H9 (cell line): ENCODE measurements at places on chromosomes 5 and 9.

GRCh38 chr9:35518981-35519679 is 29.2 kb downstream of the RUSC2 start:
- H3K36me3 ChIP-seq: no peaks in the 10 kb centered on the region
- no peak overlapping the region for H3K27ac ChIP-seq
- no peaks in the 10 kb centered on the region for H3K27me3 ChIP-seq
- no peak for DNase-seq

DNA sequence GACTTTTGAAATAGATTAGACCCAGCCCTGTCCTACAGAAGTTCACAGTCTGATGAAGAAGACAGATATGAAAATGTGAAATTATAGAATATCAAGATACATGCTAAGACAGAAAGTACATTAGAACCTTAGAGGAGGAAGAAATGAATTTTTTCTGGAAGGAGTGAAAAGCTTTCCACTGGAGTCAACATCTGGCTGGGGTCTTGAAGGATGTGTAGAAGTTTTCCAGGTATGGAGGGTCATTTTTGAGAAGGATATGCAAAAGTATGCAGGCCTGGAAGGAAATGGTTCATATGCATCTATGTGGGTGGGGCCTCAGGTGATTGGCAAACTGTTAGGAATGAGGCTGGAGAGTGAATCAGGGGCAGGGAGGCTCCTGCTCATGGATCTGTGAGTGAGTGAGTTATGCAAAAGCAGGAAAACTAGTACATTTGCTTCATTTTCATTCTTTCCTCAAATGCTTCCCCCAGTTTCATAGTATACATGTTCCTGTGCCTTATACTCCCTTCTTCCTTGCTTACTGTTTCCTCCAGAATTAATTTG is 142.3 kb downstream of the GRIA1 start:
- peaks cover 14% of the 10 kb centered on the region; the same call in 1 of the 2 replicates for H3K4me1 ChIP-seq
- no peaks in the 10 kb centered on the region for H3K27me3 ChIP-seq
- H3K27ac ChIP-seq: no peak overlapping the region
- H3K36me3 ChIP-seq: no peaks in the 10 kb centered on the region
- no peak for DNase-seq

DNA sequence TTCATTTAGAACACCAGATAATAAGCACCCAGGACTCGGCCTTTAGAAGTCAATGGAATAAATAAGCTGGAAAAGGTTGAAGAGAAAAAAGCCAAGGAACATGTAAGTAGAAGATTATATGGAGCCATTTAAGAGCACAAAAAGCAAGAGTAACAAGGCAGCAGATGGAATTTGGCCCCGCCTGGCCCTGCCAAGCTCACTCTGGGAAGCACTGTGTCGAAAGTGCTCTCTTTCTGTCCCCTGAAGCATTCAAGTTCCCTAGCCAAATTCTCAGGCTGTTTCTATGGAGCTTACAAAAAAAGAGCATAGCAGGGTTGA is 73.0 kb upstream of the GPR151 start:
- H3K4me1 ChIP-seq: no peaks in the 10 kb centered on the region; the same call in 1 of the 2 replicates
- no peak for DNase-seq
- H3K27me3 ChIP-seq: no peaks in the 10 kb centered on the region
- H3K4me3 ChIP-seq: no peak overlapping the region

GRCh38 chr9:129007035-129007765 is 20.9 kb downstream of the SH3GLB2 start:
- H3K27me3 ChIP-seq: no peaks in the 10 kb centered on the region
- no peak overlapping the region for H3K4me3 ChIP-seq
- H3K4me1 ChIP-seq: no peaks in the 10 kb centered on the region
- peaks cover 31% of the 10 kb centered on the region for H3K36me3 ChIP-seq

DNA sequence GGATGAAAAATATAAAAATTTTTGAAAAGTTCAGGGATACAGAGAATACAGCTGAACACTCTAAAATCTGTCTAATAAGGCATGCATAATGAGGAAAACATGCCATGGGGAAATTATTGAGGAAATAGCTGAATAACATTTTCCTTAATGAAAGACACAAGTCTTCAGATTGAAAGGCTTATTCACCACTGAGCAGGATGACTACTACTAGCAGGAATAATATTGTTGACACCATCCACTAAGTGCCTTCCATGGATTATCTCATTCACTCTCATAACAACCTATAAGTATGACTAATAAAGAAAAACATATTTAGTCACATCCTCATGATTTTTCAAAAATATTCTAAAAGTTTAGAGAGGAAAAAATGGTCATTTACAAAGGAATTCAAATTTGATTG is 96.7 kb upstream of the FER start:
- no peaks in the 10 kb centered on the region for H3K27me3 ChIP-seq
- H3K27ac ChIP-seq: no peak overlapping the region
- no peak for DNase-seq
- H3K36me3 ChIP-seq: peaks cover 17% of the 10 kb centered on the region
- H3K4me1 ChIP-seq: no peaks in the 10 kb centered on the region
- H3K4me3 ChIP-seq: no peak overlapping the region

DNA sequence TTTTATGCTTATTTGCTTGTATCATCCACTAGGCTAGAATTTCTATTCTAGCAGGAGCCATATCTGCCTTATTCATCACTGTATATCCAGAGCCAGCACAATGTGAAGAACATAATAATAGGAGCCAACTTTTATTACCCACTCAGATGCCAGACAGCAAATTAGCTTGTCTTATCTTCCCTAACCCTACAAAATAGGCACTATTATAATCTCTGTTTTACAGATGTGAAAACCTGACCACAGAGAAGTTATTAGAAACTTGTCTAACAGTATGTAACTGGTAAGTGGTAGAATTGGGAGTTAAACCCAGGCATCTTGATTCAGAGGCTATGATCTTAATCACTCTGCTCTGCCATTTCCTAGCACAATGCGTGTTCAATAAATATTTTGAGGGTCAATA is 579.5 kb downstream of the CAAP1 start:
- DNase-seq: no peak
- no peak overlapping the region for H3K4me3 ChIP-seq
- no peak overlapping the region for H3K27ac ChIP-seq
- H3K4me1 ChIP-seq: no peaks in the 10 kb centered on the region
- H3K27me3 ChIP-seq: no peaks in the 10 kb centered on the region

DNA sequence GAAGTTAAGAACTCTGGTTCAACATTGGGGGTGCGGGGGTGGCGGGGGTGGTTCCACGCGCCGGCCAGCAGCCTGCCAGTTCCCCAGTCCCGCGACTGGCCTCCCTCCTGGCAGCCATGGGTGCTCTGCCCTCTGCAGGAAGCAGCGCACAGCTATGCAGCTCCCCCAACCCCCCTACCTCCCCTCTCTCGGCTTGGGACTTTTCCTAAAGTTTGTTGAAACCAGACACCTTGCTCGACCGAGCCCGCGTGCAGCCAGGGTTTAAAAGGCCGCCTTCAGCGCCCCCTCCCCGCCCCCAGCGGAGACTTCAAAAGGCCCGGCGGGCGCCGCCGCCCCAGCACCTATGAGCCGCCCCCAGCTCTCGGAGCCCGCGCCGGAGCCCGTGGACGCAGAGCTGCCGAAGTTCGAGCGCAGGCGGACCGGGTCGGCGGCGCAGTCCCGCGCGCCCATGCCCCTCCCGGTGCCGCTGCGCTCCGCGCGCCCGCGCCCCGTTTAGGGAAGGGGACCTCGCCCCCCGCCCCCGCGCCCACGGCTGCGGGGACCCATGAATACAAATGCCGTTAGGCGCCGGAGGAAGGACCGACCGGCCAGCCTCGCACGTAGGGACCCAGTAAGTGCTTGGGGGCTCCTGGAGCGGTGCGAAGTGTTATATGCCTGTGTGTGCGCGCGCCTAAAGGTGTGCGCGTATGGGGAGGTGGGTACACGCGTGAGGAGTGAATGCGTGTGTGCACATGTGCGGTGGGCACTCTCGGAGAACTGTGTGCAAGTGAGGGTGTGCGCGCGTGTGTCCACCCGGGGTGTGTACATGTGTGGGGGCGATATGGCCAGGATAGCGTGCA is 1.4 kb upstream of the COL27A1 start:
- peak overlapping the region; percentile 74 for H3K4me3 ChIP-seq
- peak; percentile 87 for DNase-seq
- no peak overlapping the region for H3K27ac ChIP-seq
- no peaks in the 10 kb centered on the region for H3K36me3 ChIP-seq

DNA sequence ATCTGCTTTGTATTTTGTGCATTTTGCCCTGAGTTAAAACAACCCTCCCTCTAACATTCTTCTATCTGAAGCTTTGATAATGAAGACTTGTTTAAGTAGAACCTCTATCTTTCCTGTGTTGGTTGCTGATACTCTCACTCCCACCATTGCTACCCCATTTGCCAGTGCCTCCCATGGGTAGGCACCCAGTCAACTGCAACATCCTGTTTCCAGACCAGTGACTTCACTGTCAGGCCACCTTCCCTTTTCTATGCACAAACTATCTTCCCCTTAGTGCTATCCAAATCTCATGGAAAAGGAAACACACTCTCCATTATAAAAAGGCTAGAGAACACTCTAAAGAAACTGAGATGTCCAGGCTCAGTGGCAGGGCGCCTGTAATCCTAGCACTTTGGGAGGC is 5.6 kb upstream of the IARS1 start:
- DNase-seq: no peak
- no peaks in the 10 kb centered on the region for H3K4me1 ChIP-seq
- H3K27ac ChIP-seq: no peak overlapping the region
- H3K27me3 ChIP-seq: no peaks in the 10 kb centered on the region

DNA sequence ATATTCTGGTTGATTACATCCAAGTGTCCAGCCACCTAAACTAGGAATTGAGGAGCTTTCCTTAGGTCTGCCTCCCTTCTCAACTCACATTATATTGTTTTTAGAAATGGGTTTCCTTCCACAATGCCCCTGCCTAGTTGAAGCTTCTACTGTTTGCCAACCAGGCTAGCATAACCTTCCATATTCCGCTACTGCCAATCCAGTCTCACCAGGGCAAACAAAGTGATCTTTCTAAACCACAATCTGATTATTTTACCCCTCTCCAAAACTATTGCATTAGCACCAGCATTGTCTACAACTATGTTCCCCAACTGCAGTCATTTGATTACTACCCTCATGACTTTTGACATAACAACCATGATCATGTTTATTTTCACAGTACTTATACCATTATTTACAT is 115.8 kb upstream of the RASEF start:
- DNase-seq: no peak
- H3K4me1 ChIP-seq: no peaks in the 10 kb centered on the region
- H3K27me3 ChIP-seq: no peaks in the 10 kb centered on the region
- no peak overlapping the region for H3K4me3 ChIP-seq
- peaks cover 2% of the 10 kb centered on the region; the same call in 1 of the 3 replicates for H3K36me3 ChIP-seq

- no peak for DNase-seq
- no peaks in the 10 kb centered on the region for H3K36me3 ChIP-seq
- H3K4me1 ChIP-seq: peaks cover 8% of the 10 kb centered on the region; the same call in 1 of the 2 replicates
- H3K27ac ChIP-seq: no peak overlapping the region
- no peaks in the 10 kb centered on the region for H3K27me3 ChIP-seq
Measured at GRCh38 chr9:109912726-109913460, 132.9 kb downstream of the PALM2AKAP2 start.

GRCh38 chr5:116554764-116555163 is 19.9 kb downstream of the SEMA6A start:
- H3K27ac ChIP-seq: no peak overlapping the region
- no peak for DNase-seq

DNA sequence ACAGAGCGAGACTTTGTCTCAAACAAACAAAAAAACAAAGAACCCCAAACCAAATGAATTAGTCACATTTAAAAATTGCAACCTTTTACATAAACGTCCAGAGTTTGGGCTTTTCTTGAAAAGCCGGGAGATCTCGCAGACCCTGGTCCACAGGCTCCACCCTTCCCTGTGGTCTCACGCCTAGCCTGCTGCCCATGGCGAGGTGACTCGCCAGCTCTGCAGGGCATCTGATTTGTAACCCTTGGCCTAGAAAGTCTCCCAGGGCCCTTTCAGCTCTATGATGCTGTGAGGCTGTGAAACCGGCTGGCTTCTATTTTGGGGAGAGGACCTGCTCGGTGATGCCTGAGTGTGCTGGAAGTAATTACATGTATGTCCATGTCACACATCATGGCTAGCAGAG is 44.7 kb upstream of the PHYKPL start:
- no peak overlapping the region for H3K27ac ChIP-seq
- DNase-seq: no peak
- H3K4me1 ChIP-seq: no peaks in the 10 kb centered on the region
- no peak overlapping the region for H3K4me3 ChIP-seq
- no peaks in the 10 kb centered on the region for H3K36me3 ChIP-seq
- H3K27me3 ChIP-seq: no peaks in the 10 kb centered on the region

DNA sequence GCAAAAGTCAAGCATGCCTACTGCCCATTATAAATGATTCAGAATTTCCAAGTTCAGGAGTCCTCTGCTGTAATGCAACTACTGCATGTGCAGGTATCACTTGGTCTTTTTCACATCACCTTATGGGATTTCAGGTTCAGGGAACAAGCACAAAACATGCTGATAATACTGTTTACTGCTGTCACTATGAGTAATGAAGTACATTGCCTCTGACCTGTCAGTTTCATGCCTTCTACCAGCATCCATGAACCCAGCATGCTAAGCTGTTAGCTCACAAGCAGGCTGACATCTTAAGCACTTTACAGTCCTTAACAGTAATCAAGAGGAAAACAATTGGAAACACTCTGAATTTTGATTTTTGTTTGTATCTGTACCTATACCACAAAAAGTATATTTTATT is 743.8 kb downstream of the CDH12 start:
- no peak overlapping the region for H3K4me3 ChIP-seq
- H3K36me3 ChIP-seq: no peaks in the 10 kb centered on the region
- no peaks in the 10 kb centered on the region for H3K4me1 ChIP-seq
- no peaks in the 10 kb centered on the region for H3K27me3 ChIP-seq

DNA sequence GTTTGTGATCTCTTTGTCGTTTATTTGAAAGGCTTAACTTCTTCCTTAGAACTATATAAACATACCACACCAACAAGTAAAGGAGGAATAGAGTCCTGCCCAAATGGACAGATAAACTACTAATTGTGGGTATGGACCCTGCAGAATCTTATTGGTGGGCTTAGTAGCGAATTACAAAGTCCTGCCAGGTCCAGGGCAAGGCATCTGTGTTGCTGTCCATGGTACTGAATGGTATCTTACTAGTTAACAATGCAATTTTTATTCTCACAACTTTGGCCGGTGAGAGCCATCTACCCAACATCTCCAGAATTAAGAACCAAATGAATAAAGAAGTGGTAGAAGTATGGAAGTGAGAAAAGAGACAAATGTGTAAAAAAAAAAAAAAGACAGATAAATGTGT is 1782.4 kb upstream of the WWC1 start:
- H3K27me3 ChIP-seq: no peaks in the 10 kb centered on the region
- DNase-seq: no peak
- H3K36me3 ChIP-seq: no peaks in the 10 kb centered on the region
- no peaks in the 10 kb centered on the region for H3K4me1 ChIP-seq
- H3K27ac ChIP-seq: no peak overlapping the region
